ENCODE measurements at places on chromosomes 11 and 22. TPM values are rescaled to one million over a fixed set of nuclear protein-coding genes. Genes with fewer than 3 reads are reported as not detected.

- DNase-seq, result no peak
These were observed 102.5 kb downstream of the TIMP3 start for GRCh38 chr22:32904044-32904443.

- no peak for DNase-seq
These were observed 9.6 kb upstream of the MYH9 start for GRCh38 chr22:36397131-36398093.

DNA sequence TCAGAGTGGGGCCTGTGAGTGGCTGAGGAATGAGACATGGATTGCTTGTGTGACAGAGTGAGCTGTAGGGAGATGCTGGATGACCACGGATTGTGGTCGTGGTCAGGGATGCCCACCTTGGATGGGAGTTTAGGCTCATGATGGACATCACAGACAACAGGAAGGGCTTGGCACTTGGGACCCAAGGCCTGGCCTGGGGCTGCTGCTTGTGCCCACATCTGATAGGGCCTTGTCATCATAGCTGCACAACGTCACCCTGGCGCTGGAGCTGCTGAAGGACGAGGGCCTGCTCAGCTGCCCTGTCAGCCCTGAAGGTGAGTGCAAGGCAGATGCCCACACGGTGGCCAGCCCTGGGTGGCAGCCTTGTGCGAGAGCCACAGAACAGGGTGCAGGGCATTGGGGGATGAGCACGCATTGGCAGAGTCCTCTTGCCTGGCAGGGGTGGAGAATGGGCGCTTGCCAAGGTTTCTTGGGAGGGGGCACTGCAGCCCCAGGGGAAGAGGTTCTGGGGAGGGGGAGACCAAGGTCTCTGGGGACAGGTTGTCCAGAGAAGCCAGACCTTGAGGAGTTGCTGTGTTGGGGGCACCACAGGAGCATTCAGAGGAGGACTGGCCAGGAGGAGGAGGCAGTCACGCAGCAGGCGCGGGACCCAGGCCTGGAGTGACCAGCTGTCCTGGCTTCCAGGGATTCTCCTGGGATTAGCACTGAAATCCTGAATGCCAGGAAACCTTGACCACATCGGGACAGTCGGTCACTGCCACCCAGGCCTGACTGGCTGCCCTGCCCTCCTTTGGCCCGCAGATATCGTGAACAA lies 25.0 kb downstream of the PARVG start:
- no peak for DNase-seq

- no peak for DNase-seq
These were observed 2.3 kb downstream of the CBX7 start for GRCh38 chr22:39149915-39150847.

- no peak for DNase-seq
These were observed 22.3 kb downstream of the DHCR7 start for GRCh38 chr11:71425860-71426259.

DNA sequence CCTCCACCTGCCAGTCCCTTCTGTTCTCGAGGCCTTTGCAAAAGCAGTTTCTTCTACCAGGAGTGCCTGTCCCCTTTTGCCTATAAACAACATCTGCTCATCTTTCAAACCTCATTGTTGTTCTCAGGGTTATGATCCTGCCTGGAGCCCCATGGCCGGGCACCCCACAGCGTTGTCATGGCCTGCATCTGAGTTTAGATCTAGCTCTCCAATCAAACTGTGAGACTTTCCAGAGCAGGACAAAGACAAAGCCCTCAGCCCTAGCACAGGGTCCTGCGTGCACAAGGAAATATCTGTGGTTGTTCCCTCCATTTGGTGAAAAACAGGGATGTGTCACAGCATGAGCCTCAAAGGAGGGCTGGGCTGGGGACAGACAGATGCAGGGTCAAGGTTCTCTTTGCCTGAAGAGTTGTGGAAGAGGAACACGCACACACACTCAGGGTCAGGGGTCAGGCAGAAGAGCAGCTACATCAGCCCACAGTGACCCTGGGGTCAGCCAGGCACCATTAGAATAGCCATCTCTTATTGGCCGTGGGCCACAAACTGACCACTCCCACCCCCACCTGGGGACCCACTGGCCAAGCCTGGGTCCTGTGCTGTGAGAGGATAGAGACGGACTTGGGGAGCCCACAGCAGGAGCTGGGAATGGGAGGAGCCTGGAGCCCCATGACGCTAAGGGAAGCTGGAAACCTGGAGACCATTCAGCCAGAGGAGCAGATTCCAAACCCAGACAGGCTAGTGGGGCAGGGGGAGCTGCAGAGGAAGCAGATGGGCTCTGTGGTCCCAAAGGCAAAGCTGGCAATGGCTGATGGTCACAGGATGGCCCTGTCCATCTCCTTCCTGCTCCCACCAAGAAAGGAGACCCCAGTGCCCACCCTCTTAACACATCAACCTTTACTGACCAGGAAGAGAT lies 99.4 kb downstream of the PDE2A start:
- DNase-seq, result no peak

- DNase-seq, result no peak
These were observed 22.3 kb downstream of the TTLL1 start for GRCh38 chr22:43066844-43067385.

DNA sequence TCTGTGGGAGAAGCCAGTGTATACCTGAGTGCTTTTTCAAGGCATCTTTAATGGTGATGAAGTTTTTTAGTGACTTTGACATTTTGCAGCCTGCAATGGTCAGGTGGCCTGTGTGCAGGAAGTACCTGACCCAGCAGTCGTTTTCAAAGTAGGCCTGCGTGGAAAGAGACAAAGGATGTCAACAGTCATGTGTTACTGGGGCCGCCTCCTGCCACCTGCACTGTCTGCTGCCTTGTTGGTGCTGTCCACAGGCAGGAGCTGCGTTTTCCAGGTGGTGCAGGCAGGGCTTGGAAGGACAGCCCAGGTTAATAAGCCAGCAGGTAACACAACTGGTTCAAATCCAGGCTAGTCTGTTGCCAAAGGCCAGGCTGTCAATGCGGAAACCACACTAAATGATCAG lies 26.5 kb upstream of the NAP1L4 start:
- DNase-seq, result no peak

DNA sequence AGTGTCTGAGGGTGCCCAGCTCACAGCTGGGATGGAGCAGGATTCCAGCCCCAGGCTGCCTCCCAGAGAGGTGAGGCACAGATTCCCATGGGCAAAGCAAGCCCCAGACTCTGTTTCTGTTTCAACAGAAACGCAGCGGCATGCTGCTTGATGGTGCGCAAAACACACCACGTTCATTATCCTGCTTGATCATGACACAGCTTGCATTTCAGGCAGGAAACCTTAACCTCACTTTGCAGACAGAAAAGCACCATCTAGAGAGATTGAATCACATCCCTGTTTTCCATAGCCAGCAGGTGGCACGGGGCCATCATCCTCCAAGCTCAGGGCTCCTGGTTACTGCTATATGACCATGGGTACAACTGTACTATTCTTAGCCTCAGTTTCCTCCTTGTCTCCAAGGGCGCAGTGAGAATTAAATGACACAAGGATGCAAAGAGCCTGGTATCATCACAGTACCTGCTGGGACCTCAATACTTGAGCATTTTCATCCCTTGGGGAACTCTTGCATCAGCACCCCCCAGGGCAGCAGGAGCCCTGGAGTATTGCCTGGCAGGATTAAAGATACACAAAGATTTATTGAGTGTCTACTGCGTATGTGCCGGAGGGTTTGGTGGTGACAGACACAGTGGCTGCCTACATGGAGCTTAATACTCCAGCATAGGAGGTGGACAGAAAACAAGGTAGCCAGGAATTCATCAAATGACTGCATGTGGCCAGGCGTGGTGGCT lies 110.0 kb downstream of the TP53I11 start:
- no peak for DNase-seq

DNA sequence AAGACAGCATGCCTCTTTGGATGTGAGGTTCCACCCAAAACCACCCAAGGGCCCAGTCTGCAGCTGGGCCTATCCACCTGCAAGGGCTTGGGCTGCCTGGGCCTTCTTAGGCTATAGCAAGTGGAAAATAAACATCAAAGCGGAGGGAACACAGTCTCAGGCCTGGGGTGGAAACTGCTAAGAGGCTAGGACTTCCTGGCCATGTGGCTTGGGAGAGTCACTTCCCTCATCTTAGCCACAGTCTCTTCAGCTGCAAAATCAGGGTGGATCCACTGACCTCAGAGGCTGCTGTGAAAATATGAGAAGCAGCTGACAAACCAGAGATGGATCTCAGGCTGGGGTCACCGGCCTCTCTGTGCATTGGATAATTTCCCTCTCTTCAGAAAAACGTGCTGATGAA lies 30.6 kb upstream of the TFIP11 start:
- DNase-seq, result no peak

DNA sequence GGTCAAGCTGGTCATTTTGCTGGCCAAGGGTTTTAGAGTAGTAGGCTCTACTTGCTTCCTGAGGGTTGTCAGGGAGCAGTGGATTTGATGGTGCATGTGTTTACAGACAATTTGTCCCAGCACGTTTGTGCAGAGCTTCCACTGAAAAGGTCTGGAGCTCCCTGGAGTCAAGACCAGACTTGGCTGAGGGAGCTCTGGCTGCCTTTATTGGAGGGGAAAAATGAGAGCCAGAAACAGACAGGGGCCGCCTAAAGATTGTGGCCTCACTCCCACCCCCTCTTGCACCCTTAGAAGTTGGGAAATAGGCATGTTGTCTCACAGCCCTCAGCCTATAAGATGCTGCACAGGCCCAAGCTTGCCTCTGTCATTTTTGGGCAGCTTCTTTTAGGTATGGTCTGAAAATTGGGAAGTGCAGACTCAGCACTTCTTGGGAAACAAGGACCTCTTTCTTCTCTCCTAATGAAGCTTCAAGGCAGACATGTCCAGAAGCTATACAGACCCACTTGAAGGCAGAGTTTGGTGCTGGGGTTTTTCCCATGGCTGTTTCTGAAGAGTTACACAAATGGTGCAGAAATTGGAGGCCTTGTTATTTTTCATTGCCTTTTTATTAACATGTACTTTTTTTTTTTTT lies 55.1 kb downstream of the AMOTL1 start:
- no peak for DNase-seq

- no peak for DNase-seq
These were observed 64.9 kb downstream of the NAV2 start for GRCh38 chr11:19777377-19778102.

DNA sequence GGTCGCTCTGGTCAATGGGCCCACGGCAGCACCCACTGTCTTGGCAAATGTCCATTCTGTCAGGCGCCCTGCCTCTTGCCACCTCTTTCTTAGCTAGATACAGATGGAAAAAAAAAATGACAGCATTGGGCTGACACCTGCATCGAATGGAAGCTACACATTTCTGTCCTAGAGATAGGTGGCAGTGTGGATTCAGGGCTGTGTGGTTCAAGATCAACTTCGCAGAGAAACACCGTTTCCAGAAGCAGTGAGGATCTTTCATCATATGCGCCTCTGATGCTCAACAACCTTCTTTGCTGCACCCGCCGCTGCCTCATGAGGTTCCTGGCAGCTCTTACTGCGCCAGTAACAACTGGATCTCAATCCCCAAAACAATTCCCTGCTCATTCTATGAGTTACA lies 236.3 kb downstream of the KIRREL3 start:
- DNase-seq, result no peak

GRCh38 chr22:43262990-43263644 lies 76.2 kb upstream of the TTLL12 start:
- peak; percentile 50 for DNase-seq

- no peak for DNase-seq
These were observed 58.6 kb upstream of the CCT8L2 start for GRCh38 chr22:16651217-16651616.

DNA sequence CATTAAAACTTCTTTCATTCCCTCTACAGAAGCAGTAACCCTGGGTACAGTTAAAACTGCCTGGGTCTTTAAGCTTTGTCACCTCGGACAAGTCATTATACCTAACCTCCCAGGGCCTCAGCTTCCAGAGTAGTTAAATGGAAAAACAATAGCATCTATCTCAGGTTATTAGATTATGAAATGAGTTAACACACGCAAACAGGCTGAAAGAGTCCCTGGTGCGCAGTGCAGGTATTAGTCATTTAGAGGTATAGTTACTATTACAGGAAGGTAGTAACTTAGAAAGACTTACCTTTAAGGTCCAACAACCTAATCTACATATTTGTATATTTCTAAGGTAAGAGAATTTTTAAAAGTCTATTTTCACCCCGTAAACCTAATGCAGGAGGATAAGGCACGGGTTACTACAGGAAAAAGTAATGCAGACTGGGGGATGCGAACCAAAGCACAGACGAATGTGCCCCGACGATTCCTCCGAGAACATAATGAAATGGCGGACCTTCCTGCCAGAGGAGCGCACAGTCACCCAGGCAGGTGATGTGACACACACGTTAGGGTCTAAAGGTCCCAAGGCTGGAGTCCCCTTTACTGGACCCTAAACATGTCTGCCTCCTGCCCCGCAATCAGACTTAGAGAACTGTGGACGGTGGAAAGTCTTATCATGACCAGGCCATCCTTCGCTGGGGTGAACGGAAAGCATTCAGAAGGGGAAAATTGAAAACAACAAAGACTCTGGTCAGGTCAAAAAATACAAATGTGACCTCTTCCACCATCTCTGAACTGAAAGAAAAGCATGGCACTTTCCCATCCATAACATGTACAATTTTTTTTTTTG lies 1.3 kb downstream of the NAP1L4 start:
- no peak for DNase-seq

DNA sequence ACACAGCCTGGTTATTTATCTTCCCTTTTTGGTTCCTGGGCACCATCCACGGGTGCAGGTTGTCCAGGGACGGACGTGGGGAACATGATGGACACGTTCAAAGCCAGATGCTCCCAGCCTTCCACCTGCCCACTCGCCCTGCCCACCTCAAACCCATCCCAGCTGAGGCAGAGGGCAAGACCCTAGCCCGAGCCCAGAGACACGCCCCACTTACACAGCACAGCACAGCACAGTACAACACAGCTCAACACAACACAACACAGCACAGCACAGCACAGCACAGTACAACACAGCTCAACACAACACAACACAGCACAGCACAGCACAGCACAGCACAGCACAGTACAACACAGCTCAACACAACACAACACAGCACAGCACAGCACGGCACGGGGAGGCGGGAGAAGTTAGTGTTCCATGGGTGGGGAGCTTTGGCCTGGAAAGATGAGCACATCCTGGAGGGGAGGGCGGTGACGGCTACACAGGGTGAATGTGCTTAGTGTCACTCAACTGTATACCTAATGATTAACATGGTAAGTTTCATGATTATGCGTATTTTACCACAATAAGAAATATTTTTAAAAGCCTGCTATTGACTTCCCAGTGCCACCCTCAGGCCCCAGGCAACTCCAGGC lies 1507.5 kb downstream of the BRD1 start:
- no peak for DNase-seq

DNA sequence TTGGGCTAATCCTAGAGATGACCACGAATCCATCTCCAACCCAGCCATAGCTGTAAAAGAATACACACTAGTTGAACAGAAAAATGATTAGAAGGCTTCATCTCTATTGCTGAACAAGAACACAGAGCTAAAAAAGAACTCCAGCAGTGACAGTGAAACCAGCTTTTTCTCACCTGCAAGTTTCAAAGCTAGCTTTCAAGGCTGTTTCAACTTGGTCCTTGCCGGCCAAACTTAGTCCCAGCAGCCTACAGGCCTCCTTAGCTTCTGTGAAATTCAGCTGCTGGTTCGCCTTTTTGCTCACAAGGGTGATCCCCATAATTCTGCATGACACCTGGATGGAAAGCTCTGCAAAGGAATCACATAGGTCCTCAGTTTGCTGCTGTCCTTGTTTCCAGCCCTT lies 4.4 kb downstream of the LYVE1 start:
- DNase-seq, result no peak

- no peak for DNase-seq
These were observed 33.4 kb upstream of the PISD start for GRCh38 chr22:31695423-31695822.

Gene EIF3F
- total RNA-seq, result 247 TPM

Gene DGCR6
- total RNA-seq, result 1.7 TPM

Gene KCNJ5
- 0.94 TPM for total RNA-seq

Gene BTBD18
- not detected for total RNA-seq

Gene ACCS
- total RNA-seq, result 44.0 TPM

Gene IL18
- total RNA-seq, result 20.0 TPM

Gene PIH1D2
- total RNA-seq, result 3.4 TPM

Gene OMP
- 9.6 TPM for total RNA-seq

Gene OR56A1
- total RNA-seq, result 0.05 TPM
